A549 treated with Hydrocortisone at 1 μM for 4 hours (cell line): ENCODE measurements at places on chromosomes 5 and 9. TPM values are rescaled to one million over a fixed set of nuclear protein-coding genes. Genes with fewer than 3 reads are reported as not detected.

Gene LOX
- 1.3 to 2.4 TPM (median 1.7 TPM) in 5 replicates for total RNA-seq

Gene PCDHA9
- not detected in 5 replicates for total RNA-seq

Gene PCDHA1
- 0.14 to 0.29 TPM (median 0.23 TPM) in 5 replicates for total RNA-seq

Gene HTR4
- total RNA-seq: not detected in 5 replicates

Gene CSF1R
- 0.10 to 0.23 TPM (median 0.20 TPM) in 5 replicates for total RNA-seq

Gene FYB1
- total RNA-seq: 9.0 to 18.2 TPM (median 12.5 TPM) in 5 replicates

Gene C5orf24
- total RNA-seq: 17.3 to 23.8 TPM (median 22.6 TPM) in 5 replicates

Gene PCDHB6
- total RNA-seq: 0.84 to 1.1 TPM (median 1.0 TPM) in 5 replicates

Gene ACTBL2
- total RNA-seq: 0.07 to 0.09 TPM in 2 of 5 replicates, not detected in the others

Gene SHB
- 30.7 to 44.4 TPM (median 40.8 TPM) in 5 replicates for total RNA-seq

Gene WHRN
- total RNA-seq: 5.1 to 7.3 TPM (median 6.4 TPM) in 5 replicates

Gene PCDHGB4
- total RNA-seq: 0.56 to 1.1 TPM (median 0.85 TPM) in 5 replicates

Gene CCDC180
- total RNA-seq: 0.48 to 1.2 TPM (median 0.82 TPM) in 5 replicates
